Esophagus squamous epithelium (tissue), 5 donors: ENCODE measurements at places on chromosomes 12 and 14.

DNA sequence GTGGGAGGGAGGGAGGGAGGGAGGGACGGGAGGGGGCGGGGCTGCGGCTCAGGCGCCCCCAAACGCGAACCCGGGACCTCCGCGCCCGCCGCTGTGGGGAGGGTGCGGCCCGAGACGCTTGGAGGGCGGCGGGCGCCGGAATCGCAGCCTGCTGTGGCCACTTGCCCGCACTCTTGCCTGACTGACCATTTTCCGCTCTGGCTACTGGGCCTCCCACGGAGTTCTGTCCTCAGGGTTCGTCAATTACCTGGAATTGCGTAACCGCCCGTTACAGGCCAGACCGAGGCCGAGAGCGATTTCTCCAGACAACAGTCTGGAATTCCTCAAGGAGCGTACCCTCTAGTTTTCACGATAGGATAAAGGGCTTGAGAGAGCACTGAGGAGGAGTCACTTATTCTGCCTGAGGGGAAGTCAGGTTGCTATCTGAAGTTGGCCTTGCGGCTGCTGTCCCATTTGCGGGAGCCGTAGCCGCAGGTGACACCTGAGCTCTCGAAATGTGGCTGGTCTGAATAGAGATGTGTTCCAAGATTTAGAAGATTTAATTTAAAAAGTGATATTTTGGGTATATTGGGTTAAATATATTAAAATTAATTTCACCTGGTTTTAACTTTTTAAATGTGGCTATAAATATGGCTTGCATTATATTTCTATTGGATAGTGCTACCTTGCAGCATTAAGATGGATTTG, 446 bp upstream of the ZNF641 start:
- no peak for DNase-seq

- no peak for DNase-seq
Observed at GRCh38 chr12:31488737-31489338, 102.1 kb downstream of the DENND5B start.

DNA sequence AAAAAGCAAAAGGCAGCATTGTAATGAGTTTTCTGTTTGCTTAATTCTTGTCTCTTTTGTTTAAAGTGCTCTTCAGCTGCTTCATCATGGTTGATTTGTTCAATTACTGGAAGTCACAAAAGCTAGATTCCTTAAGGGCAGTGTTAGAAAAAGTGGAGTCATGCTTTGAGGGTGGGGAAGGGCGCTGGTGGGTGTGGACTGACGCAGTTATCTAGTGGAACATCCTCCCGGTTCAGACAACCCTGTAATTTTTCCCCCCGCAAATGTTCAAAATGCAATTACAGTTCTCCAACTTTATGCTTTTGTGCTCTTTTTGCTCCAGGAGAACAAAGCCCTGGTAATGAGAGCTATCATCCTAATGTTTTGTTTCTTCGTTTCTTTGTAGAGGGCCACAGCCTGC, 2.1 kb downstream of the AKAP6 start:
- DNase-seq, result no peak

DNA sequence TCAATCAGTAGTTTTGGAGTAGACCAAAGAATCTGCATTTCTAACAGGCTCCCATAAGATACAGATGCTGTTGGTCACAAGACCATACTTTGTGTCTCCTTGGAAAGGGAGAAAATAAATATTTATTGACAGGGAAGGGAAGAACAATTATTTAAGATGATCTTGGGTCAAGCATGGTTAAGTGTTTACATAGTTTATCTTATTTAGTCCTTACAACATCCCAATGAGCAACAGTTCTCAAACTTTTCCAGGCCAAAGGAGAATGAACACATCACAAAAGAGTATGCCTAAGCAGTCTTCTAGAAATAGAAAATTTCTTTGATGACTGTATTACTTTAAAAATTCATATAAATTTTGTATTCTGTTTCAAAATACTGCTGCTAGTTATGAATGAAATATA, 8.8 kb downstream of the LPCAT3 start:
- DNase-seq, result no peak

DNA sequence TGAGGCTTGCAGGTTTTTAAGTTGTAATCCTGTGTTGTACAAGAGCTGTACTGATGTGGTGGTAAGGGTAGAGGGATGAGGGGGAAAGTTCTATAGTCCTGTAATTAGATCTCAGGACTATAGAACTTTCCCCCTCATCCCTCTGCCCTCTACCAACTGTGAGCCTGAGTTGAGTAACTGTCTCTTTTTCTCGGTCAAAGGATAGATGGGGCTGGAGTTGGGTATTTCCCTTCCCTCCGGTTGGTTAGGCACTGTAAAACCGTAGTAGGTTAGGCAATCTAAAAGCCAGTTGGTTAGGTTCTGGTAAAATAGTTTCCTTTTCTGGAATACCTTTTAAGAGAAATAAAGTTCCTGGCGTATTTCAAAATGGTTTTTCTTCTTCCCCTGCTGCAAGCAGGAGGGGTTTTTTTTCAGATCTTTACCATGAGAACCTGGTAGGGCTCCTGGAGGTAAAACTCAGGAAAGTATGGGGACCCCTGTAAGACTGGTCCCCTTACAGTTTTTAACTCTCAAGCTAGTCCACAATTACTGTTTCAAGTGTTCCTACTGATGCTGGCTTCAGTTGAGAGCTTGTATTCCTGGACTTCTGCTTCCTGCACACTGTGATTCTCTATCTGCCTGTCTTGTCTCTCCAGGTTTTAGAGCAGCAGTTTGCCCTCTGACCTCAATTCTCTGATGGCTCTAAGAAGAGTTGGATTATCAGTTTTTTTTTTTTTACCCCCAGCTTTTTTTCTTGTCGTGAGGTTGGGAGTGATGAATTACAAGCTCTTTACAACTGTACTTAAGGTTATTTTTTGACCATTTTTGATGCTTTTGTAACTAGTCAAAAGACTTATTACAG, 58.7 kb downstream of the FUT8 start:
- no peak for DNase-seq

DNA sequence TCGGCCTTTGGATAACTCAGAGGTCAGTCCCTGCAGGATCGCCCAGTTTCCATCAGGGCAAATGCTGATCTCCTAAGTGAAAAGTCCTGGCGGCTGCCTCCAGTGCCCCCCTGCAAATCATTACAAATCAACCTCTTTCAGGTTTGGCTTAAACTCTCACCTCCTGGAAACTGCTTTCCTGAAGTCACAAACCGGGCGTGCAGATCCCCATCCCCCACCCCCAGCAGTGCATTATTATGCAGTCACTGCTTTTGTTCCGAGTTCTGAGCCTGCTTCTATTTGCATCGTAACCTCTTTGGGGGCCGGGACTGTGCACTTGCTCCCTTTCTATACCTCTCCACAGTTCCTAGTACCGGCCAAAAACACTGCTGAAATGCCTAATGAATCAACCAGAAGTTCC, at the start of gene USP44:
Gene USP44, minus strand, starts transcription at position 172 of the 400 bp plus-strand sequence. CDS start 17,220 bp downstream, outside the sequence.
- no peak for DNase-seq

GRCh38 chr14:101069666-101070362, 166.3 kb upstream of the RTL1 start:
- no peak for DNase-seq

GRCh38 chr12:76768576-76768975, 4.7 kb downstream of the ZDHHC17 start:
- DNase-seq, result no peak

- DNase-seq, result no peak
Observed at GRCh38 chr12:4034921-4035320, 161.7 kb upstream of the PARP11 start.

DNA sequence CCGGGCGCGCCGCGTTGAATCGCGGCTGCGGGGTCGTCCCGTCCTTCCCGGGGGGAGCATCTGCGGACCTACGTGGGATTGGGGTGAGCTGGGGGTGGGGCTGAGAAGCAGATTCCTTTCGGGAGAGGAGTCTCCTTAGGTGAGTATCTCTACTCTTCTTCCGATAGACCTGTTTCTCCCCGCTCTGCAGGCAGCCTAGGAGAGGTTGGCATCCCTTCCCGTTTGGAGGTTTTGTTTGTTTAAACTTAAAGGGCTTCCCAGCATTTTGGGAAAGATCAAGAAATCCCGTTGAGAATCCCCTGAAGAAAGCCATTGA, 411 bp downstream of the TTLL5 start:
- DNase-seq, result no peak

- no peak for DNase-seq
Observed at GRCh38 chr14:46048127-46048526, 603.5 kb downstream of the RPL10L start.

DNA sequence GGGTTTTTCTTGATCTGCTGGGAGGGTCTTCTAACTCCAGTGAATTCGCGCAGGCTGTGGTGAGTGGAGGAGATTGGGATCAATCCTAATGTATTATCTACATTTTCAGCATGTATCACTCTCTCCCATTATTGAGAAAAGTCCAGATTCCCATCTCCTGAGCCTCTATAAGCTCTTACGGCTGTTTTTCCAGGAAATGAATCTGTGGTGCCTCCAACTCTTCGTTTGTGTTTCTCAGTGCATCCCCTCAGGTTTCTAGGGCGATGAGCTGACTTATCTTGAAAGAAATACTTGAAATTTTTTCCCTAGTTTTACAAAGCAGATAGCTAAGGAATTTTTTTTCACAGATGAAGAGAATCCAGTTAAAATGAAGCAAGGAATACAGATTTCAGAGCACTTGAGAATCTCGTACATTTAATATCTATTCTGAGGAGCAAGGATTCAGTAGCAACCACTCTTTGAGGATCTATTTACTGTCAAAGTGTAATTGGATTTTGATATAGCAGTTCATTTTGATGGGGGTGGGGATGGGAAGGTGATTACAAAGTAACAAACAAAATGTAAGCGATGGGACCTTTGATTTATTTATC, 138.7 kb downstream of the BRMS1L start:
- DNase-seq, result no peak

DNA sequence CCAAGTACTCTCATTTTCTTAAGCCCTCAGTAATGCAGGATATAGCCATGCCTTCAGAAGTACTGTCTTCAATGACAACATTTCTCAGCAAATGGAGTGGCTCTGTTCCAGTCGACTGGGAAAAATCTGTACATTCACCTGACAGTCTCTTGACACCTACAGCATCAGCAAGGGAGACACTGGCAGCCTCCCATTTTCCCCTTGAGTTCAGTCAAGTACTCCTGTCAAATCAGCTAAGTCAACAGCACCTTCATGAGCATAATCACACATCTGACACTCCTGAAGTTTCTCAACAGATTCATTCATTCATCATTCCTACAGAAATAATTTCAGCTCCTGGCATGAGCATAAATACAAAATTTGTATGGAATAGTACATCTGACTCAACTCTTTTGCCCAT, 46.1 kb downstream of the INTS13 start:
- DNase-seq, result no peak

- no peak for DNase-seq
Observed at GRCh38 chr14:52961060-52961639, 10.3 kb upstream of the FERMT2 start.

- no peak for DNase-seq
Observed at GRCh38 chr12:7835766-7836165, 36.9 kb downstream of the SLC2A14 start.

DNA sequence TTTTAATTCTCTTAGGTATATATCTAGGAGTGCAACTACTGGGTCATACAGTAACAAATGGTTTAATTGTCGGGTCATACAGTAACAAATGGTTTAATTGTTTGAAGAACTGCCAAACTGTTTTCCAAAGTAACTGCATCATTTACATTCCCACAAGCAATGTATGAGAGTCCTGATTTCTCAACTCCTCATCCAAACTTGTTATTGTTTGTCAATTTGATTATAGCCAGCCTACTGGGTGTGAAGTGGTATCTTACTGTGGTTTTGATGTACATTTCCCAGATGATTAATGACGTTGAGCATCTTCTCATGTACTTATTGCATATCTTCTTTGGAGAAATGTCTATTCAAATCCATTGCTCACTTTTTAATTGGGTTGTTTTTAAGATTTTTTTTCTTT, 67.6 kb upstream of the CFL2 start:
- no peak for DNase-seq

GRCh38 chr14:52266179-52266578, 1.3 kb upstream of the PTGDR start:
- no peak for DNase-seq

DNA sequence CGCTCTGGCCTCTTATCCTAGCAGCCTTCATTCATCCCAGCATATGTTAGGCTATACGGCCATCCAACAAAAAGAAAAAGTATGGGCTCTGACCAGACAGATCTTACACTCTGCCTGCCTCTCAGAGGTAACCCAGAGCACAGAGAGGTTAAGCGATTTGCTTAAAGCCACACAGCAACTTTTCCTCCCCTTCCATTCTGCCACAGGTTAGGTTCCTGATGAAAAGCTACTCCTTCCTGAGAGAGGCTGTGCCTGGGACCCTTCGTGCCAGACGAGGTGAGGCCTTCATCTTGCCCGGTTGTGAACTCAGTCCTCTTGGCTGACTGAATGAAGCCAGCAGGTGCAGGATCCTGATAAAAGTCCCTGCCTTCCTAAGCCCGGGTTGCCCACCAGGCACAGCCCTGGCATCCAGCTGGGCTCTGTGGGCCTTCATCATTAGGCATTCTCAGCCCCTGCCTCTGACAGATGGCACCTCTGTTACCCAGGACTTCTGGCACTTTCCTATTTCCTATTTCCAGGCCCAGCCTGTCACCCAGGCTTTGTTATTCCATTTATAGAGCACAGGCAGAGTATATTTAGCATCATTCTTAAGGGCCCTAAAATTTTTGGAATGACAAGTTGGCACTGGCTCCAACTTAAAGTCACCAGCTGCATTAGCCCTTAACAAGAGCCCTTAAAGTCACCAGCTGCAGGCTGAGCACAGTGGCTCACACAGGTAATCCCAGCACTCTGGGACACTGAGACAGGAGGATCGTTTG, 12.8 kb downstream of the SOAT2 start:
- DNase-seq, result no peak

DNA sequence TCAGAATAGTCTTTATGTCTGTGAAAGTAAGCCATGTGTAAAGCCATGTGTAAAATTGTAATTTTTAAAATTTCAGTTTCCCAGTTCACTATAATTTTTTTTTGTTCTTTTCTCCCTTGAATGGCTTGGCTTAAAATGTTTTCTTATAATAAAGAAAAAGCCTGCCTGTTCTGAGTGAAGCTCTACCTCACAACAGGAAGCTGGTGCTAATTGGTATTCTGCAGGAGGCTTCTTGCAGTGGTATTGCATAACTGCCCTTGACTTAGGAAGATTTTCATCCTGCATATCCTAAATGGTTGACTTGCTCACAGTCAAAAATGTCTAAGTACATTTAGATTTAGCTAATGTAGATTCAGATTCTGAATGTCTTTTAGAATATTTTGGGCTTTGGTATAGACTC, 49.5 kb downstream of the ATP2A2 start:
- no peak for DNase-seq

DNA sequence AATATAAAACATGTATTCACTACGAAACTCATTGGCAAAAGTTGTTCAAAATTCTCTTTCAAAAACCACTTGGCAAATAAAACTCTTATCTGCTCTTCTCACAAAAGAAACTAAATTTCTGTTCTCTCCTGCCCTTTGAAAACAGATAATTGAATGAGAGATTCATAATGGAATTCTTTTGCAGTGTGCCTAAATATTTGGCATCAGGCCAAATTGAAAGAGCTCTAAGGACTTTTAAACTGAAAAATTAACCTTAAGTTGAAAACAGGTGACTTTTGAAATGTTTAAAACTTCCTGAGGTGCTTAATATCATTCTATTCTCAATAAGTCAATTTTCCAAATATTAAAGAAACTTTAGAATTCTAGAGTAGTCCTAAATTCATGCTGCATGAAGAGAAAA, 136.4 kb downstream of the FSCB start:
- no peak for DNase-seq
